ENCODE measurements at places on chromosomes 12 and 14.

DNA sequence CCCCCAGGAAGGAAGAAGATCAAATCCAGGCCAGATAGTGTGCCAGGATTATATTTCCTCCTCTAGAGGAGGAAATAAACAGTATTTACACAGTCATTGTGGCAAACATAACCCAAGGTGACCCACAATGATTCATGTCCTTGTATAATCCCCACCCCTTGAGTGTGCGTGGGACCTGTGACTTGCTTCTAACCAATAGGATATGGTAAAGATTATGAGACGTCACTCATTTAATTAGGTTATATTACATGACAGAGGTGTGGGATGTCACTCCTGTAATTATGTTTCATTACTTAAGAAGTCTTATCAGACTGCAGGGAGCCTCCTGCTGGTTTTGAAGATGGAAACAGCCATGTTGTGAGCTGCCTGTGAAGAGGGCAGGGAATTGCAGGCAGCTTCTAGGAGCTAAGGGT, 12.2 kb upstream of the CATSPERB start:
- no peak for DNase-seq

- DNase-seq: no peak
Measured at GRCh38 chr12:1706632-1706980, 15.7 kb downstream of the ADIPOR2 start.

GRCh38 chr12:22974865-22975264, 349.9 kb downstream of the ETNK1 start:
- no peak for DNase-seq

DNA sequence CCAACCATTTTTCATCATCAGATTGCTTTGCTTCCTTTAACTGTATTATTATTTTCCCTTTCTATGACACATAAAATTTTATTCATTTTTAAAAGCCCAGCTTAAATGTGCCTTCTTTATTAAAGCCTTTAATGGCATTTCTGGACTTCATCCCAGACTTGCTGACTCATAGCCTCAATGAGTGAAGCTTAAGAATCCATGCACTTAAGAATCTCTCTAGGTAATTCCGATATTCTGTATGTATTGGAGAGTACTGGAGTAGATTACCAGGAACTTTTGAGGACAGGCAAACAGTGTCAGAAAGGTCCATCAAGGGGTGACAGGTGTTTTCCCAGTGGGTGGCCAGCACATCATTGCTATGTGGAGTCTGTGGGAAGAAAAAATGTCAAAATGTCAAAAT, 107.9 kb downstream of the PTPRQ start:
- no peak for DNase-seq

DNA sequence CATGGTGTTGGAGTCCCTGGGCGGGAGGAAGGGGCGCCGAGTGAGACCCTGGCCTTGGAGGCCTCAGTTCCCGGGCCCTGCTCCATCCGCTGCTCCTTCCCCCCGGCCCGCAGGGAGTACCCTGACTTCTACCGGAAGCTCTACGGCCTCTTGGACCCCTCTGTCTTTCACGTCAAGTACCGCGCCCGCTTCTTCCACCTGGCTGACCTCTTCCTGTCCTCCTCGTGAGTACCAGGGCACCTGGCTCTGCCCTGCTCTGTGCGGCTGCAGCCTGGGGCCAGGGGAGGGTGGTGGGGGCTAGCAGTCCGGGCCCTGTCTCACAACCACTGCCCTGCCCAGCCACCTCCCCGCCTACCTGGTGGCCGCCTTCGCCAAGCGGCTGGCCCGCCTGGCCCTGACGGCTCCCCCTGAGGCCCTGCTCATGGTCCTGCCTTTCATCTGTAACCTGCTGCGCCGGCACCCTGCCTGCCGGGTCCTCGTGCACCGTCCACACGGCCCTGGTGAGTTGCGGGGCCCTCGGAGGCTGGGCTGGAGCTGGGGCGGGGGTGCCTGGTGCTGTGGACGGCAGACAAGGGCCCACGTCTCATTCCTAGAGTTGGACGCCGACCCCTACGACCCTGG, 7.0 kb downstream of the NOC4L start:
- no peak for DNase-seq

DNA sequence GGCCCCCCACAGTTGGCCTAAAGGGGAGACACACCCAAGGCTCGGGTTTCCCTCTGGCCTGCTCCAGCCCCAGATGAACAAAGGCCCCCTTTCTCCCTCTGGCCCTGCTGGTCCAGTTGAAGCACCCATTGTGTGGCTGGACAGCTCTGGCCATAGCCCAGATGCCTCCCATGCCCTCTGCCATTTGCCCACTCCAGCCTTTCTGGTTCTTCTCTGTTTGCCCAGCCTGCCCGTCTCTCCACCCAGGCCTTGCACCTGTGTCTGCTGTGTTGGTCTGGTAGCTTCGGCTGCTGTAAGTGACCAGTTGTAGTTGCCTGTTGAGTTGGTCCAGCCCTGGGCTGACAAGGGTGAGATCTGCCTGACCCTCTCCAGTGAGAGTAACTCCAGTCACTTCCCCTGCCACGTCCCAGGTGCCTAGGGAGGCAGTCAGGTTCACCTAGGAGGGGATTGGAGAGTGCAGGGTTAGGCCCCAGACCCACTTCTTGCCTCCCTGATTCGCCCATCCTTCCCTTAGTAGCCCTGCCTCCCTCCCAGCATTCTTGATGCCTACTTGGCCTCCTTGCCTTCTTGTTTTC, 3.0 kb downstream of the B4GALNT1 start:
- DNase-seq: no peak

DNA sequence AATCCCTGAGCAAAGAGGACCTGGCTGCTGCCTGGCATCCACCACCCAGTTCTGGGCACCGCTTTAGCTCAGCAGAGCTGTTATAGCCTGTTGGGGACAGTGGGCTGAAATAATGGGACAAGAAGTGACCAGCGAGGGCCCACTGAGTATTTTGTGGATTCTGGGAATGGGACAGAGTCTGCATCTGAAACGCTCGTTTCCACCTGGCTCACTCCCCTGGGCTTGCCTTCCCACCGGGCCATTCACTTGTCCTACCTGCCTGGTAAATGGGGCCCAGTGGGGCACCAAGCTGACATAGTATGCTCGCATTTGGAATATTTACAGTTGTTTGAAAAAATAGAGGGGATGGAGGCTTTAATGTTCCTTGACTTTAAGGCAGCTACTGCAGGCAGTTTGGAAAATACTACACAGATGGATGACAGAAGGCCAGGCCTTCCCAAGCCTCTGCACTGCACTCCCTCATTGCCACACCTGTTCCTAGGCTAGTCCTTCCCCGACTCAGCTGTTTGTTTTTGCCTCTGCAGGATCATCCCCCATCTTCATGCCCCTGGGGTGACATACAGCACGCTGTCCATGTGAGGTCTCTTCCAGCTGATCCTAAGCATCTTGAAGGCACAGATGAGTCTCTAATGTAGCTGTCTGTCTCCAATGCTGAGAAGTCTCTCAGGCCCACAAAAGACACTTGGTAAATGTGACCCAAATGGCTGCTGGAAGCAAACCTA, 61.3 kb upstream of the DICER1 start:
- DNase-seq: no peak
